ENCODE measurements at places on chromosomes 11 and 22.

- DNase-seq: no peak
Measured at GRCh38 chr11:133896028-133896427, 50.7 kb upstream of the SPATA19 start.

DNA sequence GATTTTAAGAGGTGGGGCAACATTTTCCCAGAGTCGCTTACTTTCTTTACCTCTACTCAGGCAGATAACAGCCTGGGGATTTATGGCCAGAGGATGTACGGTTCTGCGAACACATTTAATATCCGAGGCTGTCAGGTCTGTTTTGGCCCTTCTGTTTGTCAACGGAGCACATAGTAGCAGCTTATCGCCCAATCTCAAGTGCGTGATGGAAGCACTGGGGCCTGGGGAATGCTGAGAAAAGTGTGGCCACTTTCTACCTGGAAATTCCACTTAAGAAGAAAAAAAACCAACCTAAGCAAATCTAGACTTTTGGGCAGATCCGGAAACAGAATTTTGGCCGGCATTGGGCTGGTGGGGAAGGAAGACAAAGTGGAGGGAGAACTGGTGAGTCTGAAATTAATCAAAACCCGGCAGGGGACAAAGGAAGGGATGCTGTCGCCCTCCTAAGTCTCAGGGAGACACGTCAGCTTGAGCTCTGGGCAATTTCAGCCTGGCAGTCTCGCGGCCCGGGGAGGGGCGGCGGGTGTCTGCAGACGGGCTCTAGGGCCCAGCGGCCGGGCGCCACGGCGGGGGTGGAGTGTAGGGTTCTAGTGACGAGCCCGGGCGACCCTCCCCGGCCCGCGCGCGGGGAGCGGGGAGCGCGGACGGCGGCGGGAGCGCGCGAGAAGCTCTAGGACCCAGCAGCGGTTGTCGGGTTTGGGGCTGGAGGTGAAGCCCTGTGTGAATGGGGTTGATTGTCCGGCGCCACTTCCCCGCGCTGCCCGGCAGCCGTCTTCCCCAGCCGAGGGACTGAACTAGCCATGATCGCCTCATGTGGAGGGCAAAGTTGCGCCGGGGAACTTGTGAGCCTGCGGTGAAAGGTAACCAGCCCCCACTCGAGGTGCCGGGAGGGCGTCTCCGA is at the start of gene AMOTL1:
Gene AMOTL1 (plus strand): TSS at position 656 of the 901 bp plus-strand sequence. CDS start 156 bp downstream, at position 812.
- no peak for DNase-seq

GRCh38 chr11:62689421-62690183 is at the start of gene LRRN4CL:
Gene LRRN4CL, minus strand, starts transcription at chr11:62689530. Its CDS starts 1,022 bp downstream, at chr11:62688508.
- no peak for DNase-seq

- DNase-seq: no peak
Measured at GRCh38 chr11:112229746-112230433, 3.7 kb downstream of the PTS start.

GRCh38 chr11:34013898-34014571 is 37.5 kb upstream of the CAPRIN1 start:
- DNase-seq: no peak

DNA sequence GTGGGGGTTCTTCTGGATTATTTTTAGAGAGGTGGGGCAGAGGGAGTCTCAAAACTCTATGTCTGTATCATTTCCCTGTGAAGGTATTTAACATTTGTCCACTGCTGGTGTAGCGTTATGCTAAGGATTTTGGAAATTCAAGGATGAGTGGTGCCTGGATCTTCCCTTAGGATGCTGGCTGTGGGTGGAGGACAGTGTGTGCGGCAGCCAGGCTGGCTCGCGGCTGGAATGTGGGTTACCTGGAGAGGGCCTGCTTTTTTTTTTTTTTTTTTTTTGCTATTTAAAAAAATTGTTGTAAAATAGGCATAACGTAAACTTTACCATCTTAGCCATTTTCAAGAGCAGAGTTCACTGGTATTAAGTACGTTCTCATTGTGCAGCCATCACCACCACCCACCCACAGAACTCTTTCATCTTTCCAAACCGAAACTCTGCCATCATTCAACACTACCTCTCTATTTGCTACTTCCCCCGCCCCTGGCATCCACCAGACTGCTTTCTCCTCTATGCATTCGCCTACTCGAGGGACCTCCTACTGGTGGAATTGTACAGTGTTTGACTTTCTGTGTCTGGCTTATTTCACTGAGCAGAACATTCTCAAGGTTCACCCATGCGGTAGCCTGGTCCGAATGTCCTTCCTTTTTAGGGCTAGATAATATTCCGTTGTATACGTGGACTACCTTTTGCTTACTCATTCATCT is 67.1 kb downstream of the PARVB start:
- DNase-seq: peak; percentile 5

GRCh38 chr22:27329966-27330645 is 471.4 kb downstream of the MN1 start:
- no peak for DNase-seq

DNA sequence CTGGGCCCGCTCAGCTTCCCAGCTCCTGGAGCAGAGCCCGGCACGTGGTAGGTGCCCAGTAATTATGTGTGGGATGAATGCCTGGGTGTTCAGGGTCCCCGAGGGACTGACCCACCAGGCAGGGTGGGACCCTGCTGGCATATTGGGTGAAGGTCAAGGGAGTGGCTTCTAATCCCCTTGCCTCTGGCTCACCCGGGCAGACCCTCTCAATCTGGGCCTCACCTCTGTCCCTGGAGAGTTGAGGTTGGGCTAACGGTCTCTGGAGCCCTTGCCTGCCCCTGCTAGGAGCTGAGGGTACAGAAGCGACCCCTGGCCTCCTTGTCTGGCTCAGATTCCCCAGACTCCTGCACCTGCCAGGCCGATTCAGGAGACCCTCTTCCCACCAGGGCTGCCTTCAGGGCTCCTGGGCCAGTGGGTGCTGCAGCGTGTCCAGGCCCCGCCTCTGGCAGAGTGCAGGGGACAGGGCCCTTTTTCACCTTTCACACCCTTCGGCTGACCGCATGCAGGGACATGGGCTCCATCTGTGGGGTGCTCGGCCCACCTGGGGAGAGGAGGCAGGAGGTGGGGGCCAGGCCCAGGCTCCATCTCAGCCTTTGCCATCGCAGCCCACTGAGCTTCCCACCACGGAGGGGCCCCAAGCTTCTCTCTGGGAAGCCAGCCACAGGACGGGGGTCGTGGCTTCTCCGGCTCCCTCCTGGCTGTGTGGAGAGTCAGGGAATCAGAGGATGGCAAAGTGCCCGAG is 3.8 kb upstream of the CTSD start:
- no peak for DNase-seq

- no peak for DNase-seq
Measured at GRCh38 chr11:47302853-47303252, 32.9 kb downstream of the MADD start.

GRCh38 chr11:111730871-111731591 is 35.2 kb downstream of the PPP2R1B start:
- no peak for DNase-seq

GRCh38 chr22:47276450-47276820 is 514.0 kb downstream of the TBC1D22A start:
- no peak for DNase-seq

DNA sequence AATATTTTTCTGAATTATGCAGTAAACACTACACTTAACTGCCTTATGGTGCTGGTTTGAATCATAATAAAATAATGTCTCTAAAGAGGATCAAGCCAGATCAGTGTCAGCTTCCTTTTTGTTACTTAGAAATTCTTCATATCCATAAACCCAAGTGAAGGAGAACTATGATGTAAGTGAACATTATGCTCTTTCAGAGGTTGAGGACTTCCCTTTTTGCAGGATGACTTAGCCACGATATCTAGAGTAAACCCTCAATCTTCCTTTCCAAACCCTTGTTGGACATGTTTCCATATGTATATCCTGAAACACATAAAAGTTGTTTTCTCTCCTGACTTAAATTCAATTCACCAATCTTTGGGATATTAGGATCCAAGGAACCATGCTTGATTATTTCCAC is 19.1 kb downstream of the OR8D1 start:
- DNase-seq: no peak

- no peak for DNase-seq
Measured at GRCh38 chr11:43923406-43924111, 18.9 kb upstream of the C11orf96 start.

GRCh38 chr11:118238421-118238820 is 13.6 kb upstream of the JAML start:
- DNase-seq: no peak

DNA sequence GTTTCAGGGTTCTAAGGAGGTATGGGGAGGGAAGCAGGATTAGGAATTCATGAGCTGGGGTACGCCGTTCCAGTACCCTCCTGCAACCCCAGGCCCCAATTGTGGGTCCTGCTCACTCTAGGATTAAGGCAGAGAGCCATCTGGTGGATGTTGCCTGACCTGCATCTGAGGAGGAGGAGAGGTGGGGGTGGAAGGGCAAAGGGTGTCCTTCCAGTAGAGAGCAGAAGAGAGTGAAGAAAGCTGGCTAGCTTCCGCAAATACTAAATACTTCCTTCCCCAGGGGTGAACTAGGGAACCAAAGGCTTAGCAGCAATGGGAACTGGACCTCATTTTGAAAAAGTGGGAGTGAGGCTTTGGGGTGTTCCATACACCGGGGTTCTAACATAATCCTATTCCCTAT is 10.6 kb downstream of the LRRC51 start:
- DNase-seq: peak; percentile 72

DNA sequence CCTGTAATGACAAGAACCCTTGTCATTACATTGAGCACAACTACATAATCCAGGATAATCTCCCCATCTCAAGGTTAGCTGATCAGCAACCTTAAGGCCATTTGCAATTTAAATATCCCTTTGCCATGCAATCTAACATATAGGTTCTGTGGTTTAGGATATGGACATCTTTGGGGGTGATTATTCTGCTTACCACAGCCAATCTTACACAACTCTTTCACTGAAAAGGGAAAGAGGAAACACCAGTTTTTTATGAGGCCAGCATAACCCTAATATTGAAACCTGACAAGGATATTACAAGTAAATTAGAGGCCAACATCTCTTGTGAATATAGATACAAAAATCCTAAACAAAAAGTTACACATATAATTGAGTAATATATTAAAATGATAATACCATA is 78.5 kb downstream of the CYP2R1 start:
- no peak for DNase-seq

DNA sequence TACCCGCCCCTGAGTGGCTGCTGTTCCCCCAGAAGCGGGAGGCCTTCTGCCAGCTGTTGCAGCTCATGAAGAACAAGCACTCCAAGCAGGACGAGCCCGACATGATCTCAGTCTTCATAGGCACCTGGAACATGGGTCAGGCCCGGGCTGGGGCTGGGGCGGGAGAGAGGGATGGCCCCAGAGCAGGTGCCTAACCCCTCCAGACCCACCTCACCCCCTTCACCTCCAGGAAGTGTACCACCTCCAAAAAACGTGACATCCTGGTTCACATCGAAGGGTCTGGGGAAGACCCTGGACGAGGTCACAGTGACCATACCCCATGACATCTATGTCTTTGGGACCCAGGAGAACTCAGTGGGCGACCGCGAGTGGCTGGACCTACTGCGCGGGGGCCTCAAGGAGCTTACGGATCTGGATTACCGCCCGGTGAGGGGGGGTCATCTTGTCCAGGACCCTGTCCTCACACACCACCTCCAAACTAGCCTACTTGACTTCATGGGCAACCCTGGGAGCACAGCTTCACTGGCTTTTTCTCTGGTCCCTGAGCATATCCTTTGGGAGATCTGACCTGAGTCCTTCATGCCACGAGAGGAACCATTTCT is 6.3 kb downstream of the INPPL1 start:
- DNase-seq: no peak

DNA sequence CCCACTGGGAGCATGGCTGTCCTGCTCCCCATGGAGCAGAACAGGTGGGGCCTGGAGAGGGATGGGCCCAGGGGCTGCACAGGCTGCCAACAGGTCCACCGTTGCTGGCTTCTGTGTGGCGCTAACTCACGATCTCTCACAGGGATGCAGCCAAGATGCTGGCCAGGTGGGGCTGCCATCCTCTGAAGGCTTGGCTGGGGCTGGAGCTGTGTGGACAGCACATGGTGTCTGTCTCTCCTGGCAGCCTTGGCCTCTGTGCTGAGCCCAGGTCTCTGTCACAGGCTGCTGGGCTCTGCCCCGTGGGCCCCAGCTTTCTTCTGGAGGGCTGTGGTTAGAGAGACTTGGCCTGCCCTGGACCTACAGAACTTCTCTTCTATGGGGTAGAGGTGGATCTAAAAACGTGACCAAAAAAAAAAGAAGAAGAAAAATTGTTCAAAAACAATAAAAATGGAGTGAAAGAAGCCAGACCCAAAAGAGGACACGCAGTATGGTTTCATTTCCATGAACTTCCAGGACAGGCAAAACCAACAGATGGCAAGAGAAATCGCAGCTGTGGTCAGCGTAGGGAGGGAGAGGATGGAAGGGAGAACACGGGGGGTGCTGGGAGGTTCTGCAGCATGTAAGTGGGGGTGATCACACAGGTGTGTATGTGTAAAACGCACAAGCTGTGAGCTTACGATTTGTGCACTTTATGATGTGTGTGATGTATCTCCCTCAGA is 12.2 kb downstream of the PARVG start:
- no peak for DNase-seq

DNA sequence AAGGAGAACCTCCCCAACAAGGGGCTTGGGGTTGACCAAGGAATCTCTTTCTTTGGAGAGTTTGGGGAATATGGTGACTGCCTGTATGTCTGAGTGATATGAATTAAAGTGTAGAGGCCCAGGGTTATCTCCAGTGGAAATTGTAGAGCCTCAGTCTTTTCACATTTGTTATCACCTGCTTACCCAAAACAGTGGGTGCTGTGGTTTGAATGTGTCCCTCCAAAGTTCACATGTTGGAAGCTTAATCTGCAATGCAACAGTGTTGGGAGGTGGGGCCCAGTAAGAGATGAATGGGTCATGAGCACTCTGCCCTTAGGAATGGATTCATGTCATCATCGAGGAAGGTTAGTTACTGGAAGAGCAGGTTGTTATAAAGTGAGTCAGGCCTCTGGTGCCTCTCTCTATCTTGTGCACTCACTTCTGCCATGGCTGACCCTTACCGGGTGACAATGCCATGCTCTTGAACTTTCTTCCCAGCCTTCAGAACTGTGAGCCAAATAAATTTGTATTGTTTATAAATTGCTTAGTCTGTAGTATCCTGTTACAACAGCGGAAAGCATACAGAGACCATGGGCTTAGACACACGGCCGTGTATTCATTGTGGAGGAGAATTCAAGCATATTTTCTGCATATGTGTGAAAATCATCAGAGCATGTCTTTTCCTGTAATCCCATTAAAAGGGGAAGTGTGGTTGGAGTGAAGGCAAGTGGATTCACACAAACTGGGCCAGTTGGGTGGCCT is 114.1 kb upstream of the TBCEL start:
- DNase-seq: no peak

GRCh38 chr11:8760896-8761295 is 78.3 kb downstream of the RPL27A start:
- DNase-seq: no peak

DNA sequence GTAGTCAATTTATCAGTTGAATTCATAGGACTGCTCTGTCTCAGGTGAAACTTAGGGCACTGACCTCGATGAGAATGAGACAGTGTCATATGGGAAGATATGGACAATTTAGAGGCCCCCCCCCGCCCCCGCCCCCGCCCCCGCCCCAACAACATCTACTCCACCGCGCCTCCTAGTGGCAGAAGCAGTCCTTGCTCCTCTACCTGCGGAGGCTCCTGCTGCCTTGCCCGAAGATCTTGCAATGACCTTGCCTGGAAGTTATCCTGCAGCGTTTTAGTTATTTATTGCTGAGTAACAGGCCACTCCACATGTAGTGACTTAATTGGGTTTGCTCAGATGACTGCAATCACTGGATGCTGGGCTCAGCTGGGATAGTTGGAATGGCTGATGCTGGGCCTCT is 15.2 kb downstream of the SERPINH1 start:
- DNase-seq: peak; percentile 70

- DNase-seq: no peak
Measured at GRCh38 chr11:122393209-122393860, 262.2 kb upstream of the UBASH3B start.
